ENCODE measurements at places on chromosomes 6 and 20.

GRCh38 chr6:14224359-14225103, 107.0 kb downstream of the CD83 start:
- no peak for DNase-seq

GRCh38 chr6:38233161-38233791, 406.5 kb downstream of the BTBD9 start:
- no peak for DNase-seq

- no peak for DNase-seq
Measured at GRCh38 chr6:11495565-11496145, 41.9 kb upstream of the TMEM170B start.

- DNase-seq: no peak
Measured at GRCh38 chr6:148306286-148306685, 36.4 kb upstream of the SASH1 start.

- DNase-seq: no peak
Measured at GRCh38 chr20:50276119-50277063, 85.8 kb downstream of the CEBPB start.

DNA sequence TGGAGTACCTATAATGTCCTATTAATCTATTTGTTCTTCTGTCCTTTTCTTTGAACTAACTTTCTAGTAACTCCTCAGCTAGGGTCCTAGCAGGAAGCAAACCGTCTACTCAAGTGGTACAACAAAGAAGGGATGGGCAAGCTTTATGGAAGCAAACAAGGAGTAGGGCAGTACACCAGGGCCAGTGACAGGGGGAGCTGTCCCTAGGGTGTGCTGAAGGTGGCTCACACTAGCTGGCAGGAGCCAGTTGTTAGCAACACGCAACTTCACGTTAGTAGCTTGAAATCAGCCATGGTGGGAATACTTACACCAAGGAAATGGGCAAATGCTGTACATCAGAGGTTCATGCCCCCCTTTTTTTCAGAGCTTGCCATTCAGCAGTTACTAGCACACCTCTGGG, 74.0 kb upstream of the EYA2 start:
- DNase-seq: no peak

GRCh38 chr20:45300961-45301360, 5.7 kb upstream of the RBPJL start:
- no peak for DNase-seq

- no peak for DNase-seq
Measured at GRCh38 chr6:151009576-151009975, 144.1 kb downstream of the MTHFD1L start.

DNA sequence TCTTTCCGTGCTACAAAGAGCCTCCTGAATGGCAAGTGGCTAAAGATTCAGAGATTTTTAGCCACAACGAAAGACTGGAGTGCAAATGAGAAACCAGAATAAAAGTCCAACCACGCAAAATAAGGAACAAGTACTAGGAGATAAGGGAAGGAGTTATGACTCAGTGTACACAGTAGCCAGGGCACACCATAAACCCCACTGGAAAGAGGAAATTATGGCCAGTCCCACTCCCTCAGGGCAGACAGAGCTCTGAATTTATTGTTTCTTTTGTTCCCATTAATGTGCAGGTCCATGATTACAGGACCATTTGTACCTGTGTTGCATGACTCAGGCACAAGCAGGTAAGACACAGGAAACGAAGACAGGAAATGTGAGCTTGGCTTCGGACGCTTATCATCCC, 150.3 kb upstream of the PREP start:
- no peak for DNase-seq

GRCh38 chr6:136576821-136577220, 26.6 kb upstream of the MAP7 start:
- DNase-seq: no peak

DNA sequence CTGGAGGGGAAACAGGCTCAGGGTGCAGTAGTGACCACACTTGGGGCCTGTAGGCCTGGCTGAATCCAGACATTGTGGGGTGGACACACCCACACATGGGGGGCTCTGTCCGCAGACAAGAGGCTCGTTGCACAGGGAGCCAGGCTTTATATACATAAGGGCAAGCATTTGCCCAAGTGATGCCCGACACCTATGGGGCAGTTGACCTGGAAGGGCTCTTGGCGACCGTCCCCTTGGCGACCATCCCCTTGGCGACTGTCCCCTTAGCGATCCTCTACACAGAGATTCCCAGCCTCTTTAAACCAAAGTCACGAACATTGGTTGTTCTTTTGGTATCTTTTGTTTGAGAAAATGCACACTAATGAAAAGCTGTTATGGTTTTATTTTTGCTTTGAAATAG, 2.7 kb downstream of the TOX2 start:
- DNase-seq: no peak

- no peak for DNase-seq
Measured at GRCh38 chr6:135537741-135538301, 40.3 kb upstream of the AHI1 start.

- DNase-seq: no peak
Measured at GRCh38 chr6:34246249-34246562, 2.6 kb downstream of the SMIM29 start.

- no peak for DNase-seq
Measured at GRCh38 chr20:62760471-62760855, 35.8 kb upstream of the MRGBP start.

DNA sequence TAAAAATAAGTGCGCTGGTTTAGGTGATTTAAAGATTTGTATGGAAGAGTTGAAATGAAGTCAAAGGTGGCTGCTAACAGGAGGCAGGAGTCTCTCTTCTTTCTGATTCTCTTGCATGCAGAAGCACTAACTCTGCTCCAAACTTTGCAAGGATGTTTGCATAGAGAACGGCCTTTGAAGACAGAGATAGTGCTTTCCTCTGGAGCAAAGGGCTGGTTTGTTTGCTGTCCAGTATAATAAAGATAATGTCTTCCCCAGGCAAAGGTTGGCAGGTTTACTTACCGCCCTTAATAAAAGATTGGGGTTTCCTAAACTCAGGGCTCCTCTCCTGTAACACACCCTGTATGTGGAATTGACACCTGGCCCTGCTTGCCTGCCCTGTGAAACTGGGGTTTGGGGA, 210.6 kb upstream of the RREB1 start:
- DNase-seq: no peak

- no peak for DNase-seq
Measured at GRCh38 chr6:22141241-22141745, 155.5 kb downstream of the PRL start.

DNA sequence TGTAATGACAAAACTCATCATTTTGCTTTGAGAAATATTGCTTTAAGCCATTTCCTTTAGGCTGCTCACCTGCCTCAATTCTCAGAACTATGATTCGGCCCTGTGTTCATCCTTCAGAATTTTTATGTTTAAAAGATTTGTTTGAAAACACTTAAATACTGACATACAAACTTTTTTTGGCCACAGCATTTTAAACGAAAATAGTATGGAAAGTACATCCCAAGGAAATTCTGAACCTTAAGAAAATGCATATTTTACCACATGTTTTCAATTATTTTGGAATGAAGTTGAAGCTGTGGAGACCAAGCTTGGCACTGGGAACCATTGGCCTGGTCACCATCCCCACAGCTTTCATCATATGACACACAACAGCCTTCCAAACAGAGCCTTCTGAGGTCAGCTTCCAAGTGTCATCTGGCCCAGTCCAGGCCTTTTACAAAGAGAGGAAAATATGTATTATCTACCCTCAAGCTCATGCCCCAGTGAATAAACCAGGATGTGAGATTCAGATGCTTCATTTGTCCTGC, 83.3 kb downstream of the SOD2 start:
- DNase-seq: no peak

DNA sequence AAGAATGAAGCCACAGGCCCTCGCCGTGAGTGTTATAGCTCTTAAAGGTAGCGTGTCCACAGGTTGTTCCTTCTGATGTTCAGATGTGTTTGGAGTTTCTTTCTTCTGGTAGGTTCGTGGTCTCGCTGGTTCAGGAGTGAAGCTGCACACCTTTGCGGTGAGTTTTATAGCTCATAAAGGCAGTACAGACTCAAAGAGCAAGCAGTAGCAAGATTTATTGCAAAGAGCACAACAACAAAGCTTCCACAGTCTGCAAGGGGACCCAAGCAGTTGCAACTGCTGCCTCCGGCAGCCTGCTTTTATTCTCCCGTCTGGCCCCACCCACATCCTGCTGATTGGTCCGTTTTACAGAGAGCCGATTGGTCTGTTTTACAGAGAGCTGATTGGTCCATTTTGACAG, 5.2 kb downstream of the HIVEP1 start:
- DNase-seq: no peak

DNA sequence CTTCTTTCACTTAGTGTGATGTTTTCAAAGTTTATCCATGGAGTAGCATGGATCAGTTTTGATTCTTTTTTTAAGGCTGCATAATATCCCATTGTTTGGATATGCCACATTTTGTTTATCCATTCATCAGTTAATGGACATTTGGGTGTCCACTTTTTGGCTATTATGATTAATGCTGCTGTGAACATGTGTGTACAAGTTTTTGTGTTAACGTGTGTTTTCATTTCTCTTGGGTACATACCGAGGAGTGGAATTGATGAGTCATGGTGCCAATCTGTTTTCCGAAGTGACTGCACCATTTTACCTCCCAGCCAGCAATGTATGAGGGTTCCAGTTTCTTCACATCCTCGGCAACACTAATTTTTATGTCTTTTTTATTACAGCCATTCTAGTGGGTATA, 78.4 kb upstream of the CCDC28A start:
- no peak for DNase-seq

GRCh38 chr6:150527100-150527499, 72.6 kb upstream of the PLEKHG1 start:
- DNase-seq: no peak

- DNase-seq: no peak
Measured at GRCh38 chr20:3330046-3330741, 77.3 kb downstream of the DNAAF9 start.

DNA sequence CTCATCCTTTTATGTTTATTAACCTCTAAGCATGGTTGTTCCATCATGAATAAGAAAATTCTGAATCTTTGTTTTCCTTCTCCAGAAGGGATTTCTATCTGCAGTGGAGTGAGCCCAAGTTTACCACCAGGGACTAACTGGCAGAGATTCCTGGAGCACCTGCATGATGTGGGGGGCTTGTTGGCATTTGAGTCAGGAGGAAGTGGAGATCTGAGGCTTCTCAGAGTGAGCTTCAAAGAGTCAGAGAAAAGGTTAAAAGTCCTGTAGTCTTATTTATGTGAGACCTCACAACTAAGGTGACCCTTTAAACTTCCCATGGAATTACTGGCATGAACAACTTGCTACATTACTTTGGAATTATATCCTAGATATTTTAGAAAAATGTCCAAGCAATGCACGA, 138.1 kb upstream of the SLC24A3 start:
- DNase-seq: no peak

DNA sequence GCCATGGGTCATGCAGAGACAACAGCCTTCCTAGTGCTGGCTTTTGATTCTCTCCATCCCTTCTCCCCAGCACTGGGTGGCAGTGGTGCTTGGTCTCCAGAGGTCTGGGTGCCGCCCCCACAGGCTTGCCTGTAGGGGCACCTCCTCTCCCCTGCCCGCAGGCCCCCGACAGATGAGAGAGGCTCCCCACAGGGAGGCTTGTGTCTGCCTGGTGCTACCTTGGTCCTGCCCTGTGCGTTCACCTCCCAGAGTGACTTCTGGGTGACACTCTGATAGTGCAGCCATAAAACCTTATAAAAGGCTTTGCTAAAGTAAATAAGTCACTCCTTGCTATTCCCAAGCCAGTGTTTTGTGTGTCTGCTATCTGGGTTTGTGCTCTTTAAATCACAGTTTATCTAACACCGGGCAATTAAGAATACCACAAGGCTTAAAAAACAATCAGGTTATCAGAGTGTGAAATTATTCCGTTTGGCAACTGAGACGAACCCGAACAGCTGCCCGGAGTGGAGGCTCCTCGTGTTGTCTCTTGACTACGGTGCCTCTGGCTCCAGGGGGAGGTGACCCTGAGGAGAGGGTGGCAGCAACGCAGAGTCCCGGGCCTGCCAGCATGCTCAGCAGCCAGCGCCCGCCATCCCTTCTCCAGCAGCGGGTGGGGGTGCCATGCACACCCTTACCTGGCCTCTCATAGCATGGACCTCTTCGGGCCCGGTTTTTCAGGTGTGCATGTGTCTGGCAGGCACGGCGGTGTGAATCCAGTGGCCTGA, 5.4 kb upstream of the C20orf204 start:
- no peak for DNase-seq
